ENCODE measurements at places on chromosomes 5 and 9.

DNA sequence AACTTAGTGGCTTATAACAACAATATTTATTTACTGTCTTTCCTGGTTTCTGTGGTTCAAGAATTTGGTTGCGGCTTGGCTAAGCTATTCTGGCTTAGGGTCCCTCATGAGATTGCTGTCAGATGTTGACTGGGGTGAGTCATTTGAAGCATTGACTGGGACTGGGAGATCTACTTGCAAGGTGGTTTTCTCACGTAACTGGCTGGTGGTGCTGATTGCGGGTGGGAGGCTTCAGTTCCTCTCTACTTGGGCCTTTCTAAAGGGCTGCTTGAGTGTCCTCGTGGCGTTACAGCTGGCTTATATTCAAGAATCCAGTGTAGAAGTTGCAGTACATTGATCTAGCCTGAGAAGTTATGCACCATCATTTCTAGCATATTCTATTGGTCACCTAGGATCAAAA is 218.5 kb upstream of the ELAVL2 start:
- DNase-seq, result no peak

- no peak for DNase-seq
Observed at GRCh38 chr5:158992037-158992740, 107.5 kb downstream of the EBF1 start.

- DNase-seq, result no peak
Observed at GRCh38 chr9:106885451-106885850, 22.5 kb downstream of the ZNF462 start.

- DNase-seq, result no peak
Observed at GRCh38 chr9:88372103-88372654, 16.1 kb upstream of the SPIN1 start.

DNA sequence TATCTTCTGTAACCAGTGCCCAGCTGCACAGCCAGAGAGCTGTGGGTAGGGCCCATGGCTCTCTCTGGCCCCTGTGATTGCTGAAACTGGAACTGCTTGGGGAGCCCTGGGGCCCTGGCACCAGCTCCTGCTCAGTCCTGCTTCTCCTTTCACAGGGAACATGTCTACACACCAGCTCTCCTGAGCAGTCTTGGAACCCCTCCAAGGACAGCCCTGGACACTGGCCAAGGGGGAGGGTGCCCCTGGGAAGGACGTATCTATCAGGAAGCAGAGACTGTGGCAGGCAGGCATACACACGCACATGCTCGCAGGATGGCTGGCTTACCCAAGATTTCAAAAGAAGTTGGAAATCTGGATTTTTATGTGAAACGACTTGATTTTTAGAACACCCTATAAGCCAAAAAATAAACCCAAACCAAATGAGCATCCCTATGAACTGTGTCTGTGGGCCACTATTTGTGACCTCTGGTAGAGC is 8.8 kb upstream of the TRAF1 start:
- no peak for DNase-seq

GRCh38 chr5:157464519-157465171 is 4.6 kb downstream of the NIPAL4 start:
- DNase-seq, result no peak

DNA sequence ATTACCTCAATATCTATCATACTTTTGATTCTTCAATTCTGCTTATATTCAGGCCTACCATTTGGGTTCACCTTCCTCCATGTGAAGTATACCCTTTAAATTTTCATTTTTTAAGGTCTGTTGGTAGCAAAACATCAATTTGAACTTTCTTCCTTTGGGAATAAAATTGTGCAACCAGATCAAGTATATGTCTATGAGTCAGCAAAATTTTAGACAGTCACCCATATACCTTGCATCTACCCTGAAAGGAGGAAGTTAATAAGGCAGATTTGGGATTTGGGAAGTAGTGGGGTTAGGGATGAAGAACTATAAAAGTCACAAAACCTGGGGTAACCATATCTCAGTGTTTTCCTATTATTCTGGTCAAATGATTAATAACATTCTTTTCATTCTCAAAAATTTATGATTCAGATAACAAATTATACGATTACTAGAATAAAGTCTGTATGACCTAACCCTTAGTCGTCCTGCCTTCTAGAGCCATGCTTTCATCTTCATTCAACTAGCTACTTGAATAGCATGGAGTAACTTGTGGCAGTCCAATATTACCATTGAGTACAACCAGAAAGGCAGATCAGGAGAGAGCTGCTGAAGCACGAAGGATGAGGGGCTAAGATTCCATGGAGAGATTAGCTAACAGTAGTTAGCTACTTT is 2.8 kb upstream of the IL33 start:
- no peak for DNase-seq

- DNase-seq, result no peak
Observed at GRCh38 chr5:56269216-56269927, 36.2 kb upstream of the ANKRD55 start.

- no peak for DNase-seq
Observed at GRCh38 chr9:211036-211435, 3.6 kb upstream of the DOCK8 start.

GRCh38 chr5:91381239-91381773 is 1.8 kb downstream of the ARRDC3 start:
- DNase-seq, result no peak
